ENCODE measurements at places on chromosomes 5 and 9.

DNA sequence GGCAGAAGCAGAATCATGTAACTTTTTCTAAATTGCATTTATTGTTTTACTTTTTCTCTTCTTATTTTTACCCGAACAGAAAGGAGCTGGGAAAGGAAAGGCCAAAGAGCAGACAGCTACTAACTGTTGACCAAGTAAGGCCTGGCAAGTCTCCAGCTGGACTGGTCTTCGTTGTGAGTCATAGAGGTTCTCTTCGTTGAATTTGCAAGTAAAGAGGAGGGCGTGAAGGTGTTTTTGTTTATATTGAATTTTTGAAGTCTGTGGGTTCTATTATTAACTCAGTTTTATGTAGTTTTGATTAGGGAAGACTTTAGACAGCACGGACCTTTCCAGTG lies 416.5 kb upstream of the CCNH start:
- DNase-seq: peak; percentile 51

- DNase-seq: no peak
Observed at GRCh38 chr9:37029304-37029775, 4.7 kb downstream of the PAX5 start.

GRCh38 chr9:11537566-11537965 lies 924.8 kb upstream of the PTPRD start:
- DNase-seq: no peak

DNA sequence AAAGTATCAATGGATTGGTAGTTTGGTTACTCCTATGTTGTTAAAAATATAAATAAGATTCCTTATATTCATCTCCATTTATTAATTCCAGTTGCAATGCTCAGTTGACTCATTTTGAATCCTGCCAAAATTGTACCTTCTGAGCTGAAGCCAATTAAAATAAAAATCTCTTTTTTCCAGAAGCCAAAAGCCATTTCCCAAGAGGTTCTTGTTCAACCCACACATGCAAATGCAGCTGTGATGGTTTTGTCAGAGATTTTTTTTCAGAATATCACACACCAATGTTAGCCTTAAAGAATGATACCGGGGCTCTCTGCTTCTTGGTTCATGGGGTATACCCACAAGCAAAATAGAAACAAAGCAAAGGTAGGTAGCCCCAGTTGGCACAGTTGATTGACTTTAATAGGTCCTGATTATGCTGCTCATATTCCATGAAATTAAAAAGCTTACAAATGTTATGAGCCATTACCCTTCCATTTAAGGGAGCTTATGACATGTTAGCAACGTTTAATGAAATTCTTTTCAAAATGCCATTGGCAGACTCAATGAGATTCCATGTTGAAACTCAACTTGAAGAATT lies 208.0 kb downstream of the SGCD start:
- DNase-seq: peak; percentile 32

DNA sequence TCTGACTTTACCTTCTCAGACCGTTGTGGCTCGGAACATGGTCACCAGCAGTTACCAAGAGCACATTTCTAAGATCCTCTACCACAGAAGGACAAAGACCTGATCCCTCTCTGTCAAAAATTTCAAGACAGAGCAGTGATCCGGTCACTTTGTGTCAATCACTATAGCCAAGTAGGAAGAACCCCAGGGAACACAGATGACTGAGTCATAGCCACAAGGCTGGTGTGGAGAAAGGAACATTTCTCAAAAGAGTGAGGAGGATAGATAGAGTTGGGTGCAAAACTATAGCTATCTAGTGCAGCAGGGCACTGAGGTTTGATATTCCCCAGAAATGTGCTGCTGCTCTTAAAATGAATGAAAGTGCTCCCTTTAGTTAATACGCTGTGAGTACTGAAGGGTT lies 130.7 kb upstream of the SMIM23 start:
- no peak for DNase-seq

DNA sequence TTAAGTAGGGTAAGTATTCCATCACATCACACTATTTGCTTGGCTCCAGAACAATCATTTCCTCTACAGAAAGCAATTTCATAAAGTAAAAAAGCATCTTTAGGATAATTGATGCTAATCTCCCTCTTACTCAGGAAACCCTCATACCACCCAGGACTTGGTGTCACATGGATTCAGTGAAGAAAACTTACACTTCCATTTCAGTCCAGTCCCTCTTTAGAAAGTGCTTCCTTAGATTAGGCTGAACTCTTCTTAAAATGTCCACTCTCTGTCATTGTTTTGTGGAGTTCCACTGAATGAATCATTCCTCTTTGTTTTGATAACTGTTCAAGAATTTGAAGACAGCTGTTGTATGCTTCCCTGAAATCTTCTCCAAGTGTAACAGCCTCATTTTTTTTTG lies 144.0 kb upstream of the ZNF462 start:
- peak; percentile 37 for DNase-seq

DNA sequence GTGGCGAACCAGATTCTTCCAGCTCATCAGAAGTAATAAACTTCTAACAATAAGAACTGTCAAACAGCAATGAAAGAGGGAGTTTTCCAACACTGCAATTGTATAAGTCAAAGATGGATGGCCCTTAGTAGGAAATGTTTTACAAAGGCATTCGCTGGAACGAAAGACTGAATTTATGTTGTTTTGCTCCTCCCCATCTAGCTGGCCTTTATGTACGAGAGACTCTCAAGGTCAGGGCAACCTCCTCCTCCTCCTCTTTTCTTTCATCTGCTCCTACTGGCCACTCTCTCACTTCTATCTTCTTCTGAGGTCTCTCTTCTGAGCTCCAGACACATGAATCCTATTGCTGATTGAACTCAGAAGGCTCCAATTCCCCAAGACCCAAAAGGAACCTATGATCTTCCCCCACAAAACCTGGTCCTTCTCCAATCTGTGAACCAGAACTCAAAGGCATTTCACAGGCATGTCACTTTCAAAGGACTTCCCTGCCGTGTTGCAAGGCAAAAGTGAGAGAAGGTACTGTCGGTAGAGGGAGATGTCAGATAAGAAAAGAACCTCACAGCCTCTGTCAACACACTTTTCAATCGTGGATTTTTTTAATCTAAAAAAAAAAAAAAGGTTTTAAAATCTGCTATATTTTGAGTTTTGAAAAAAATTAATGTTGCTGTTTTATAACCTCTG lies 28.5 kb upstream of the PUM3 start:
- DNase-seq: peak; percentile 58

DNA sequence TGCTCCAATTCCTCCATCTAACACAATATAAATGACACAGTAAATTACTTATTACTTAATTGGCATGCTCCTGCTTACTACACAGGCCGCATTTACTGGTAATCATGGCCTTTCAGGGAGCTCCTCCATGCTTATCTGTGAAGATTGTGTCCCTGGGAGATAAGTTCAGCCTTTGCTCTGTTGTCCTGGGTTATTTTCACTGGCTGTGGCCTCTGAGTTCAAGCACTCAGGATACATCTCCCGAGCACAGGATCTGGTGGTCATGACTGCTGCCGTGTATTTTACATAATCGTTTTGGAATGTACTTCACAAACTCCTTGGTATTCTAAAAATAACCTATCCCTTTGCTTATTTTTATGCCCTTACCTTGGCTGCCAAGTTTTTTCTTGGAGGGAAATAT lies 215.7 kb downstream of the ICE1 start:
- DNase-seq: no peak

DNA sequence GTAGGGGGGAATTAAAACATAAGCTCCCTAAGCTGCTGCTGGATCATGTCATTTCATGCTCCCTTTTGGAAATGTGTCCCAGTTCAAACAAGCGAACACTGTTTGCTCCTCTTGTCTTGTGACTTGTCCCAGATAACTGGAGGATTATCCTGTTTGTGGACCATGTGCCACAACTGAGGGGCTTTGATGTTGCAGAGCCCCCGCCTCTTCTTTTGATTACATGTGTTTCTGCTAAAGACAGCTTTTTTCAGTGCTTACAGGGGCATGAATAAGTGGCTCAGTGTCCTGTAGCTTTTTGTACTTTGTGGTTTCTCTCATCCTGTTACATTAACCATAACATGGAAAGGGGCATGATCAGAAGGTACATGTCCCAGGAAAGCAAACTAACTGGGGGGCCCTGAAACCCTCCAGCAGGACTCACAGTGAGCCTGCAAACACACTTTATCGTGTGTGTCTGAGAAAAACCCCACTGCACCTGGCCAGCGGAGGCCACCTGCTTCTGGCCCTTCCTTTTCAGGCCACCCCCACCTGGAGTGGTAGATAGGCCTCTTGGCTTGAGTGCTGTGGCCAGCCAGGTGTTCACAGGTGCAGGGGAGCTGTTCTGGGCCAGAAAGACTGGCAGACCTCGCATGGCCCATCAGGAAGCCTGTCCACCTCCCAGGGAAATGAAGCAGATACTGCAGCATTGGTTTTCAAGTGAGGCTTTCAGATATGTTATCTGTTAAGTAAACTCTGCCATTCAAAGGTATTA lies 285.6 kb downstream of the FANCC start:
- DNase-seq: no peak

DNA sequence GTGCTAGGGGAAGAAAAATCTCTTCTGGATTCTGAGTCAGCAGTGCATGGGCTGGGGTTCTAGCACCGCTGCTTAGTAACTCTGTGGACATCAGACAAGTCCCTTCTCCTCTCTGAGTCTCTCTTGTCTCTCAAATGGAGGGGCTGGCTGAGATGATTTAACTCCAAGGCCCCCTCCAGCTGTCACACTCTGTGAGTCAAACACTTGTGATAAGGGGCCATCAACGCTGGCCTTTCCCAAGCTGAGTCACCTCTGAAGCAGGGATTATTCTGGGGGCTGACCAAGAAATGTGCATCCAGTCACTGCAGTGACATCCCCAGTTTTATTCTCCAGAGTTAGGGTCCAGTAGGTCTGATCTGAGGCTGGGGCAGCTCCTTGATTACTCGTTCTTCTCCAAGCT lies 110.4 kb upstream of the ZNF462 start:
- DNase-seq: no peak

GRCh38 chr9:116594547-116594946 lies 92.6 kb upstream of the TRIM32 start:
- DNase-seq: peak; percentile 93

DNA sequence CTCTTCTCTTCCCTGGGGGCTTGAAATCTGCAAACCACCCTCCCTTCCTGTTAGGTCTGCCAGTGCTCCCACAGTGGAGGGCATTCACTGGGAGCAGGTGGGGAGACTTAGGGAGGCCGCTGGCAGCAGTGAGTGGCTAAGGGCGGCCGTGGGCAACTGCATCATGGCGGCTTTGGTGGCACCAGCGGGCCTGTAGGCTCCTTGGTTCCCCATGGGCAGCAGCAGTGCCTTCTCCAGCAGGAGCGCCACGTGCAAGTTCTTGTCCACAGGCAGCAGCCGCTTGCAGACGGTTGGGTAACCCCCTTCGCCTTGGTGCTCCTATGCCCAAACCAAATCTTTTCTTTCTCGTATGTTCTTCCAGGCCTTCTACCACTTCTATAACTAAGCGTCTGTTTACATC lies 158.2 kb downstream of the SREK1 start:
- no peak for DNase-seq

- no peak for DNase-seq
Observed at GRCh38 chr5:141501761-141502160, 12.9 kb downstream of the PCDHGC5 start.

GRCh38 chr9:100911273-100911672 lies 117.3 kb upstream of the PLPPR1 start:
- DNase-seq: no peak

GRCh38 chr9:126146254-126147145 lies 180.1 kb upstream of the MVB12B start:
- no peak for DNase-seq

GRCh38 chr5:37174928-37175327 lies 74.2 kb downstream of the CPLANE1 start:
- no peak for DNase-seq

- peak; percentile 50 for DNase-seq
Observed at GRCh38 chr9:111945216-111945615, 48.6 kb downstream of the UGCG start.

GRCh38 chr9:75914002-75914401 lies 23.5 kb downstream of the PCSK5 start:
- DNase-seq: no peak

- DNase-seq: no peak
Observed at GRCh38 chr5:87127956-87128687, 139.6 kb upstream of the RASA1 start.

DNA sequence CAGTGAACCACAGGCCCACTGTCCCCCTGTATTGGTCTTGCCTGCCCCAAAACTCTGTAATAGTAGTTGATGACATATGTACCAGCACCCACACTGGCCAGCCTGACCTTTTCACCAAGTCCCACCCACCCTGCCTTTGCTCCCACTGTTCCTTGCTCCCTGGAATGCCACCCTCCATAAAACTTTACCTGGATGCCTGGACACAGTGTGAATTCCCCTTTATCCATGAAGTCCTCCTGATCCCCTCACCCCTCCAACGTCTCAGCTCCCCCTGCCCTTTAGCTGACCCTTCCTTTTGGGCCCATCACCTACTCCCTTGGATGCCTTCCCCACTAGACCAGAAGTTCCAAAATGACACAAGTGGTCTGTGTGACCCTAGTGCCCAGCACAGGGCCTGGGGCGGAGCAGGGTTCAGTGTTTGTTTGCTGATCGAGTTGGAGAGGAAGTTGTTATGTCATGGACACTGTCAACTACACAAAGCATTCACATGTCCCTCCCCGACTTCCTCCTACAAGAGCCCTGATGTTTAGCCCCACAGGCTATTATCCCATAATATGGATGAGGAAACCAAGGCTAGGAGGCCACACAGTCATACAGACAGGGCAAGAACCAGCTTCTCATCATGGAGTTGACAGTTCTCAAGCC lies 16.1 kb downstream of the AMBP start:
- DNase-seq: no peak

DNA sequence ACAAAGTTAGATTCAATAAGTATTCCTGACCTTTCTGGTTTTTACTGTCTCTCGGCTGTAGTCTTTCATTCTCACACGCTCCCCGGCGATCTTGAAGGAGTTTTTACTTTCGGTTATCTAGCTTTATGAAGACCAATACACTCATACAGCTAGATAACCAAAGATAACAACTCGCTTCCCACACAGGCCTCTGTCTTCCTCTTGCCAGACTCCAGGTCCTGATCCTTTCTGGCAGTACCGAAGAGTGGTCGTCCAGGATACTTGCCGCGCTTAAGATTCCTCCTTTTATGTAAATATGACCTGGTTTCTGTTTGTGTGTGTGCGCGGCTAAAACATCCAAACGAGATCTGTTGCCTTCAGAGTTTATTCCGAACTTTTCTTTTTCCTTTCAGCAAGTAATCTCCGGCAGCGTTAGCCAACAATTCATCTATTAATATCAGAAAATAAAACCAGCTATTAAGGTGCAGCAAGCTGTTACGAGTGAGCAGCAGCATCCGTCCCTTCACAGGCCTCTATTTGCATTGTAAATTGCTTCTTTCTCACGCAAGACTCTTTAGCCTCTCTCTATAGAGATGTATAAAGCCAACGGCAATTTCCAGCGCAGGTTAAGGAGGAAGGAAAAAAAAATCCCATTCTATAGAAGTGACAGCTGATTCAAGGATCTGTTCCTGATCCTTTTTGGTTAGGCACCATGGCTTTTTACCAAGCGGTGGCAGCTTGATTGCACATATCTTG lies 216.1 kb downstream of the MEF2C start:
- no peak for DNase-seq

- no peak for DNase-seq
Observed at GRCh38 chr5:82622205-82622604, 344.1 kb upstream of the RPS23 start.
